ENCODE measurements at places on chromosomes 5 and 9.

GRCh38 chr9:86328156-86328555, 26.1 kb downstream of the TUT7 start:
- DNase-seq: no peak

DNA sequence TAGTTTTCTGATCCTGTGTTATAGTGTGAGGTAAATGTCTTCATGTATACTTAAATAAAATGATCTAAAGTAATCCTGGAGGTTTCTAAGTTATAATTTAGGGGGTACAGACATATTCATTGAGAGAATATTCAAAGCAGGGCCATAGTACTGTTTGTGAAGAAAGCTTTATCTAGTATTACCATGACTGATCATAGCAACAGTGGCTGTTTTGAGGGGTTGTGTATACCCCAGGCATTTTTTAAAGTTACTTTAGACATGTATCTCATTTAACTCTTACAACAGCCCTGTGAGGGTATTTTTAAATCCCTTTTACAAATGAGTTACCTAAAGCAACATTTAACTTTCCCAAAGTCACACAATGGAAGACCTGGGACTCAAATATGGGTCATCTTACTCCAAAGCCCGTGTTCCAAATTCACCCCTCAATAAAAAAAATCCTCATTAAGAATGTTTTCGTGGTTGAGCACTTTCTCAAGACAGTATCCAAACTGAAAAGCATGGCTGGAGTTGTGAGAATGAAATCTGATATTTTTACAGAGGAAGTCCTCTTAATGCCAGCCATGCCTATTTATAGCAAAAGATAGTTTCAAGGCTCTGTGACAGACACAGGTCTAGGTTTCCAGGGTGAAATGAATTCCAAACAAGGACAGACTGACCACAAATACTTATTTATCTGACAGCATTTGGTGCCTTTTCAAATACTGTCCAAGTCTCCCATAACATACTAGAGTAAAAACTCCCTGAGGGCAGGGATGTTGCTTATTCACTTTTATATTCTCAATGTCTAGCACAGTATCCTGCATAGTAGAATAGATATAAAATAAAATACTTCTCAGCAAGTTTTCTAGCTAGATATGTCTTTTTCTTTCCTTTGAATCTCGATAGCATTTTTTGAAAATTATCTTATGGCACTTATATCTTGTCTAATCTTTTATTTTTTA, 10.4 kb downstream of the STOM start:
- DNase-seq: peak; percentile 56

DNA sequence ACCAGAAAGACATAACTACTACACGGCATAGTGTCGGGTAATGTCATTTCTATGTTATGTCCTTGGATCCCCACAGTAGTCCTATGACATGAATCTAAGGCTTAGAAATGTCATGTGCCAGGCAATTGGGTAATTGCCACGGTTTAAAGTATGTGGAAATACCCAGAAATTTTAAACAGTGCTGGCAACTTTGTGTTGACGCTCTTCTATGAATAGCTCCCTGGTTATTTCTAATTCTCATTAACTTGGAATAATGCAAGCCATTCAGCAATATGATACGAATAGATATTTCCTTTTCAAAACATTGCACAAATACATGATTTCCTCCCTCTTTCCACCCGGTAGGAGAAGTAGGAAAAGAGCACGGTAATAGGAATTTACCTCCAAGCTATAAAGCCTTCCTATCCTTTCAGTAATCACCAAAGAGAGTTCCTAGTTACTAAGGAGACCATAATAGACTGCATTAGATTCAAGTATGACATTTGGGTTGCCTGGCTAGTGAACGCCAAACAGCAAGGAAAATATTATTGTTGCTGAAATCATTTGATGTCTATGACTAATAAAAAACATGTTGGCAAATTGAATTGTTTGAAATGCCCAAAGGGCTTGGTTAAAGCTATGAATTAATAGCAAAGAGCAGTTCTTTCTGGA, 168.4 kb downstream of the CCDC192 start:
- DNase-seq: no peak

GRCh38 chr5:169695919-169696490, 58.9 kb downstream of the DOCK2 start:
- peak; percentile 94 for DNase-seq

DNA sequence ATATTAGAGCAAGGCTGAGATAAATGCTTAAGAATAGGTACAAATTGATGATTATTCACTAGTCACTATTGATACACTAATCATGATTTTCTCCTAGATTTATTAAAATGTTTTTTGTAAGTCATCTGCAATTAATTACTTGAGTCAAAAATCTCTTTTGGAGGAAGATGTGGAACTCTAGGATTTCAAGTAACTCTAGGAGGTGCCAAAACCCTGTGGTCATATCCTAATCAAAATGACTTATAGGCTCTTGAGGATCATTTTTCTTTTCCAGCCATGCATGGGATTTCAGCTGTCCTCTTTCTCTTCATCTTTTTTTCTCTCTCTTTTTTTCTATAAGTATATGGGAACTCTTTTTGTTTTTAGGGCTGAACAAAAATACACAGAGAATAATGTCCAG, 141.8 kb upstream of the CD180 start:
- DNase-seq: no peak

GRCh38 chr5:123856766-123857165, 344.8 kb downstream of the CSNK1G3 start:
- DNase-seq: no peak

GRCh38 chr5:95238560-95239325, 46.2 kb downstream of the MCTP1 start:
- peak; percentile 8 for DNase-seq

GRCh38 chr9:27365707-27366376, 68.9 kb upstream of the EQTN start:
- no peak for DNase-seq

GRCh38 chr9:20989923-20990341, 41.5 kb downstream of the HACD4 start:
- DNase-seq: no peak

DNA sequence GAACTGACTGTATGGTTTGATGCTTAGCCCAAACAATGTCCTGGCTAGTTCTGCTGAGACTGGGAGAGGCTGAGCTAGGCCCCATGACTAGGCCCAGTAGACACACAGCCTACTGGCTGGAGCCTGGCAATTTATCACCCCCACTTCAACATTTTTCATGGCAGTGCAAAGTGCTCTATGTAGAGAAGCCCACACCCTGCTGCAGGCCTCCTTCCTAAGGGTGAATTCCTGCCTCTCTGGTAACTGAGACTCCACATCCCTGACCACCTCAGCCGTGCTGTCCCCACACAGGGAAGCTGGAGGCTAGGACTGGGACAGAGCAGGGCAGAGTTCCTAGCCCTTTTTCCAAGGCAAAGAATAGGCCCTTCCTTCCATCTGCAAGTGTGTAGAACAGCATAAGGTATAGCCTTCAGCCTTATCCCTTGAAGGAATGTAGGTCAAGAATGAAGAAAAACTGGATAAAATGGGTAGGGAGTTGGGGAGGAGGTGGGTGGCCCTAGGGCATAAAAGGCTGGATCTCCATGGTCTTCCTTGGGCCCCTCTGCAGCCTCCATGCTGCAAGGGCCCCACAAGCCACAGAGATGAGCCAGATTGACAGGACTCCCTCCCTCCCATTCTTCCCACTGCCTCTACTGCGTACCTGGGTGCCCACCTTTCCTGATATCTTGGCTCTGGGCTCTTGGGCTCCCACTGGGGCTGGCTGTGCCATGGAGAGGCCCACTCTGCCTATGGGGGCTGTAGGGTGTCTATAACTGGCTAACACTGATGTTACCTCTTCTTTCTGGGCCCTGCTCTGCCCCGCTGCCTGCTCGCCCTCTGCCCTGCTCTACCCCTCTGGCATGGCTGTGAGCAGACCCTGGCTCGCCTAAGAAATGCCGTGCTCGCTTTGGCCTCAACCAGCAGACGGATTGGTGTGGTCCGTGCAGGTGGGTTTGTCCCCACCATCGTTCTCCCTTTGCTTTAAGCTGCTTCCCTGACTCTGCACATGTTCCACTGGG, 29.8 kb downstream of the TCF7 start:
- no peak for DNase-seq

DNA sequence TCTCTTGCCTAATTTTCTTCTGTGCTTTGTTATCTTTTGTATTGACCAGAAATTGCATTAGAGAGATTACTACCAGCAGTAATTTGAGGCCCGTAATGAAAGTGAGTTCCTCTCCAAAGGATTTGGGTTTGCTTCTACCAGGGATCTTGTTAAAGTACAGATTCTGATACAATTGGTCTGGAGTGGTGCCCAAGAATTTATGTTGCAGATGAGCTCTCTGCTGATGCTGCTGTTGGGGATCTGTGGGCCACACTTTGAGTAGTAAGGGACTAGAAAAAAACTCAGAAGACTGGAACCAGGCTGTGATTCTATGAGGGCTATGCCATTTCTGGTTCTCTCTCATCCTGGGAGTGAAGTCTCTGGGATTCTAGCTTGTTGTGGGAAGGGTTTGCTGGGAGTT, 192.2 kb downstream of the SEC61B start:
- DNase-seq: no peak

- peak; percentile 68 for DNase-seq
Measured at GRCh38 chr5:102628441-102629175, 126.5 kb upstream of the PAM start.

GRCh38 chr5:3034449-3034848, 283.0 kb upstream of the IRX2 start:
- no peak for DNase-seq

DNA sequence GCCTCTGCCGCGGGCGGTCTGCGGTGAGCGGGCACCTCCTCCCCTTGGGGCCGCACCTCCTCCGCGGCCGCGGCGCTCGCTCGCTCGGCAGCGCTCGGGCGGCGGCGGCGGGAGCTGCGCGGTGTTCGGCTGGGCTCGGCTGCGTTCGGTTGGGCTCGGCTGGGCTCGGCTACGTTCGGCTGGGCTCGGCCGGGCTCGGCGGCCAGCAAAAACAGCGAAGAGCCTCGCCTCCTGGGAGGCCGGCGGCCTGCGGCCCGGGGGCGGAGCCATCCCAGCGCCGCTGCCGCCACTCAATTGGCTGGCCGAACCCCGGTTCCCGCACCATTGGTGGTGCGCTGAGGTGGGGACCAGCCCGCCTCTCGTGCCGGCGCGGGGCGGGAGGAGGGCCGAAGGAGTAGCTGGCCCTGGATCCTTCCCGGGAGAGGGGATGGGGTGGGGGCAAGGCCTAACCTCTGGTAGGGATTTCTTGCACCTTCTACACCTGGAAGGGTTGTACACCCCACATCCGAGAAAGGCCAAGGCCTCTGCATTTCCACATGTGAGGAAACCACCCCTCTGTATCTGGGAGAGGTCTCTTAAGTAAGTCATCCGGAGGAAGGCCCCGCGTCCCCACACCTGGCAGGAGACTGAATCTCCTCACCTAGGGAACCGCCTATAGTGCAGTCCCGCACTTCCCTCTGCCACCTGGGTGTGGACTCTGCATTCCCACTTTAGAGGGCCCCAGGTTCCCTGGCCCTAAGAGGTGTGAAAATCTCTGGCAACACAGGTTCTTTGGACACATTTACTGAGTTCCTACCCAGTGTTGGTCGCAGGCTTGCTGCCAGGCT, at the start of gene ENHO:
Gene ENHO, minus strand, starts transcription at position 20 of the 827 bp plus-strand sequence. CDS start 1,295 bp downstream, outside the sequence.
- peak; percentile 83 for DNase-seq

DNA sequence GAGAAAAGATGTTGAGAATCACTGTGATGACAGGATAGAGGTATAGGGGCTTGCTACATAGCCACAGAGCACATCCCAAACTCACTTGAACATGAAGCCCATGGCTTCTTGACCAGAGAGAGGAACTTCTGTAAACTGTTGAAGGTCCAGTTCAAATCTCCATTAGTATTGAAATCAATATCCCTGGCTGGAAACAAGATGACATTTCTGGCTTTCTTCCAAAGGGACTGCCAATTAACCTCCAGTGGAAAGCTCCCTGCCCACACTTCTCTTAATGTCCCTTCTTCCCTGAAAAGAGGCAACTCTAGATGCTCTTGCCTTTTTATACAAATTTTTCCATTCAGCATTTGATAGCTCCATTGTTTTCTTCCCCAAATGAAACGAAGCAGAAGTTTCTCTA, 612.1 kb downstream of the EBF1 start:
- DNase-seq: no peak

- DNase-seq: no peak
Measured at GRCh38 chr5:307794-308579, 13.5 kb upstream of the AHRR start.

DNA sequence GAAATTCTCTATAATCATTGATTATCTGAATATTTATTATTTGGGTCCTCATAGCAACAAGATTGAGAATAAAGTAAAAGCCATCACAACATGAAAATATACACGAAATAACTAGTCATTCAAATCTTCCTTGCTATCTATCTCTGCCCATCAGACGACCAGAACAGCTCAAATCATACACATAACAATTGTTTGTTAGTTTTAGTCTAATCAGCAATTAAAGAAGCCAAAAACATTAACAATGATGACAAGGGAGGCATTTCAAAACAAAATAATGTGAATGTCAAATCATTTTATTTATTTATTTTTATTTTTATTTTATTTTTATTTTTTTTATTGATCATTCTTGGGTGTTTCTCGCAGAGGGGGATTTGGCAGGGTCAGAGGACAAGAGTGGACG, 106.0 kb upstream of the BNC2 start:
- DNase-seq: no peak

GRCh38 chr9:30677221-30677620, 1707.2 kb upstream of the ACO1 start:
- DNase-seq: no peak

GRCh38 chr5:81852291-81853029, 101.6 kb upstream of the SSBP2 start:
- peak; percentile 66 for DNase-seq

DNA sequence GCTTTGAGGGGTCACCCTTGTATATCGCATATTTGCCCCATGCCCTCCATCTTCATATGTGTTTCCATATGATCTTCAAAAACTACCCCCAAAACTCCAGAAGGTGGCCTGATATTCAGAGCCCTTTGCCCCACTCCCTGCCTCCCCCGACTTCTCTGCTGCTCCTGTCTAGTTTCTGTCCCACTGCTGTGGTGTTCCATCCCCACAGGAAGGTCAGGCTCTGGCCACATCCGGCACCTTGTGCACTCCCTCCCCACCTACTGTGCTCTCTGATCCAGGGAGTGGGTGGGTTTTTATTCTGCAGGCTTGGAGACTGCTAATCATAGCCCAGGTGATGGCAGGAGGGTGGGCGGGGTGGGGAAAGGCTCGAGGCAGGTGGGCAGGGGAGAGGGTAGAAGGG, 52.4 kb downstream of the TMOD1 start:
- no peak for DNase-seq

- DNase-seq: peak; percentile 95
Measured at GRCh38 chr9:132651259-132651658, 18.5 kb downstream of the DDX31 start.

- no peak for DNase-seq
Measured at GRCh38 chr5:1666812-1667588, 132.6 kb downstream of the MRPL36 start.

GRCh38 chr9:4640027-4640426, 22.1 kb upstream of the PLPP6 start:
- DNase-seq: peak; percentile 22

- peak; percentile 24 for DNase-seq
Measured at GRCh38 chr5:74041913-74042312, 415.9 kb downstream of the ARHGEF28 start.

DNA sequence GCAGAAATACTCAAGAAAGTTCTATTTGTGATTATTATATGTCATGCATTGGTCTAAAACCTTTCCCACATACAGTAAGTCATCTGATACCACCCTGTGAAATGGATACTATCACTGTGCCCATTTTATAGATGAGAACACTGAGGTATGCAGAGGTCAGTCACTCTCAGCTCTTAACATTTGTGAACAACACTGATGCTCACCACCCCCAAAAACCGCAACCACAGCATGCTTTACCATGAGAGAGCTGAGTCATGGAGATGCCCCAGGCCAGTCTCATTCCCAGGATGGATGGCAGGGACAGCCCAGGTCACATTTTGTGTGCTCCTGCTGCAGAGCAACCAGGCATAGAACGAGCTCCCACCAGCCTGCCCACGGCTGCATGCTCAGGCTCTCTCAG, 53.5 kb upstream of the IRX1 start:
- DNase-seq: no peak

Measured in mesenchymal stem cell (in vitro differentiated cells and primary cell).